Esophagus muscularis mucosa (tissue), 4 donors: ENCODE measurements at places on chromosomes 2 and 18. TPM values are rescaled to one million over a fixed set of nuclear protein-coding genes. Genes with fewer than 3 reads are reported as not detected.

Gene CCDC74A
- 8.5 TPM for total RNA-seq

Gene TEX44
- not detected for total RNA-seq

Gene RSAD2
- 7.0 TPM for total RNA-seq

Gene ERICH2
- not detected for total RNA-seq

Gene GALNT13
- total RNA-seq: 0.50 TPM

Gene BCL11A
- 4.5 TPM for total RNA-seq

Gene SERPINB12
- not detected for total RNA-seq

Gene DYNC2LI1
- 18.7 TPM for total RNA-seq

Gene SALL3
- not detected for total RNA-seq

DNA sequence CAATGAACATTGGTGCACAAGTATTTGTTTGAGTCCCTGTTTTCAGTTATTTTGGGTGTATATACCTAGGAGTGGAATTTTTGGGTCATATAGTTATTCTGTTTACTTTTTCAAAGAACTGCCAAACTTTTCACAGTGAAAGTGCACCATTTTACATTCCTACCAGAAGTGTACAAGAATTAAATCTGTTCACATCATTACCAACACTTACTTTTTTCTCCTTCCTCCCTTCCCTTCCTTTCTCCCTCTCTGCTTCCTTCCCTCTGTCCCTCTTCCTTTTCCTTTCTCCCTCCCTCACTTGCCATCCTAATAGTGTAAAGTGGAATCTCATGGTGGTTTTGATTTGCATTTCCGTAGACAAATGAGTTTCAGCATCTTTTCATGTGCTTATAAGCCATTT, 11.9 kb downstream of the ADNP2 start:
- no peak overlapping the region for H3K27ac ChIP-seq
- H3K4me1 ChIP-seq: no peaks in the 10 kb centered on the region
- peaks cover 31% of the 10 kb centered on the region for H3K36me3 ChIP-seq
- no peak overlapping the region for H3K4me3 ChIP-seq
- no peaks in the 10 kb centered on the region for H3K27me3 ChIP-seq

DNA sequence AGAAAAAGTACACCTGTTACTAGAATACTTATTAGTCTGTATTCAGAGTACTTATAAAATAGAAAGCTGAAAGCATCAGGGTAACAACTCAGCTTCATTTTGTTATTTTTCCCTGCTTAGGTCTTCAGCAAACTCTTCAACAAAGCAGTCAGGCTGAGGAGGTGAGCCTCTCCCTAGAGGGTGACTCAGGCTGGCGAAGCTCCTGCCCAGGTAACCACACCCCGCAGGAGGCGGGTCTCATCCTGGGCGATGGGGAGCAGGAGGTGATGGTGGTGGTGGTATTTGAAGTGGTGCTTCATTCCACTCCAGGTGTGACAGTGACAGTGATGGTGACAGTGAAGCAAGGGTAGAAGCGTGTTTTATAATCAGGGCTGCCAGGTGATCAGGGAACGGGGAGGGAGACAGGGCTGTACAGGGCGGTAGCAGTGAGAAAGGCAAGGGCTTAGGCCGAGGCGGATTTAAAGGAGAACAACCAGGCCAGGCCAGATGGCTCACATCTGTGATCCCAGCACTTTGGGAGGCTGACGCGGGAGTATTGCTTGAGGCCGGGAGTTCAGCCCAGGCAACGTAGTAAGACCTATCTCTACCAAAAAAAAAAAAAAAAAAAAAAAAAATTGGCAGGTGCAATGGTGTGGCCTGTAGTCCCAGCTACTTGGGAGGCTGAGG, 127.1 kb downstream of the SOCS6 start:
- H3K27me3 ChIP-seq: no peaks in the 10 kb centered on the region
- no peak for DNase-seq
- no peak overlapping the region for H3K27ac ChIP-seq
- no peaks in the 10 kb centered on the region for H3K36me3 ChIP-seq
- H3K4me3 ChIP-seq: no peak overlapping the region

DNA sequence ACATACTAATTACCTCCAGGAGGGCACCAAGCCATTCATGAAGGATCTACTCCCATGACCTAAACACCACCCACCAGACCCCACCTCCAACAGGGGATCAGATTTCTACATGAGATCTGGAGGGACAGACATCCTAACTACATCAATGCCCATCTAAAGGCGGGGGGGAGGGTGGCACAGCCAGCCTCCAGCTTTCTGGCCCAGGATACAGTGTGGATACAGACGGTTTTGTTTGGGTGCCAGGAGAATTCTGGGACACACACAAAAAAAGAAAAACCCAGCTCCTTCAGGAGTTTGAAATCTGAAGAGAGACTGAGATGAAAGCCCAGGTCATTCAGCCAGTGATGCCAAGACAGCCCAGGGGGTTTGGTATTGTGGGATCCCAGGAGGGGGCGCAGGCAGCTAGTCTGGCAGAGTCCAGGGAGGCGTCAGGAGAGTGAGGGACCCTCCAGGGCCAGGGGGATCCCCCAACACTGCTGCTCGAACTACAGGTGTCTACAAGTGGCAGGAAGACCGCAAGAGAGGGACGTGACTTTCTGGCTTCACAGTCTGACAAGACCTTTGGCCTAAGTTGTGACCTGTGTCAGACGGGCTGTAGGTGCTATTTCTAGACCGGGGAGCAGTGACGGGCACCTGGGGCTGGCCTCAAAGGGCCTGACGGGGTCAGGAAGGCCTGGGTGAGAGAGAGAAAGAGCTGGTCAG, 62.1 kb downstream of the NDUFA10 start:
- H3K4me3 ChIP-seq: no peak overlapping the region
- H3K27me3 ChIP-seq: no peaks in the 10 kb centered on the region
- peaks cover 42% of the 10 kb centered on the region for H3K36me3 ChIP-seq
- peaks cover 37% of the 10 kb centered on the region for H3K4me1 ChIP-seq
- H3K27ac ChIP-seq: no peak overlapping the region

GRCh38 chr2:222780051-222780450, 80.8 kb upstream of the ACSL3 start:
- no peak overlapping the region for H3K27ac ChIP-seq
- no peaks in the 10 kb centered on the region for H3K4me1 ChIP-seq
- peak; percentile 21 for DNase-seq
- H3K36me3 ChIP-seq: no peaks in the 10 kb centered on the region

- no peaks in the 10 kb centered on the region for H3K36me3 ChIP-seq
- no peak for DNase-seq
- no peaks in the 10 kb centered on the region for H3K27me3 ChIP-seq
- H3K27ac ChIP-seq: no peak overlapping the region
Observed at GRCh38 chr2:62698653-62699052, 6.9 kb upstream of the EHBP1 start.

GRCh38 chr2:147546109-147546508, 298.7 kb upstream of the ACVR2A start:
- no peaks in the 10 kb centered on the region for H3K36me3 ChIP-seq
- no peak for DNase-seq
- peaks cover 25% of the 10 kb centered on the region for H3K4me1 ChIP-seq
- no peaks in the 10 kb centered on the region for H3K27me3 ChIP-seq
- no peak overlapping the region for H3K4me3 ChIP-seq

GRCh38 chr2:182666674-182667314, 49.3 kb upstream of the DNAJC10 start:
- no peak for DNase-seq
- no peaks in the 10 kb centered on the region for H3K27me3 ChIP-seq

DNA sequence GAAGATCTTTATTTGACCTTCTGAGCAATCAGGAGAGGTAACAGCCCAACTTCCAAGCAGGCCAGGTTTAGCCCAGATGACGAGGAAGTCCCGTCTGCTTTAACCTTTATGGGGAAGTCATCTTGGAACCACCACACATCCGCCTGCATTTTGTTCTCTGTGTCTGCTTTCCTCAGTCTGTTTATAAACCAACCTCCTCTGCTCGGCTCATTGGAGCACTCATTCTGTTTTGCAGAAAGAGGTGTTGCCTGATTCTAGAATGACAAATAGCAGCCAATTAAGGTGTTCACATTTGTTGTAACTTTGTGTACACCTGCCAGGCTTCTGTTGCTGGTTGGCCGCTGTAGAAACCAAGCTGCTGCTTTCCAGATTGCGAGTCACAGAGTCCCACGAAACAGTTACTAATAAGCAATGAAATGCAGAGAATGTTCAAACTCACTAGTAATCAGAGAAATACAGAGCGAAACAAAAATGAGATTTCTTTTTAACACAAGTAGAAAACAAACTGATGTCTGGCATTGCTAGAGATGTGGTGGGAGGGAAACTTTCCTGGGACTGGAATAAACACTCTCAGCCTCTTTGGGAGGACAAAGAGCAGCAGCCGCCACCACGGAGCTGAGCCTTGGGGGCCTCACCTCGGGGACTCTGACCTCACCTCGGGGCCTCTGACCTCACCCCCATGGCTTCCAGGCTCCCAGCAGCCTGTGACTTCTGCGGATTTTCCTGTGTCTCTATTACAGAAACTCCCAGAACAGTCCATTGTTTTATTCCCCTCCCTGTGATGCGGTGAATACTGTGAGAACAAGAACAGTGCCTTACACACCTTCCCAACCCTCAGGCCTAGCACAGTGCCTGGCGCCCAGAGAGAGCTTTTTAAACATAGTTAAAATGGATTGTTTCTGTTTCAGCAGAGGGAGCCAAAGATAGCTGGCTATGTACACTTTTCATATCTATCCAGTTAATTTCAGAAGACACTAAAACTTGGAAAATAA, 64.0 kb downstream of the MBP start:
- H3K36me3 ChIP-seq: peaks cover 12% of the 10 kb centered on the region
- no peaks in the 10 kb centered on the region for H3K27me3 ChIP-seq
- peak overlapping the region; percentile 80 for H3K27ac ChIP-seq
- DNase-seq: no peak

- H3K4me1 ChIP-seq: no peaks in the 10 kb centered on the region
- no peak overlapping the region for H3K27ac ChIP-seq
- H3K36me3 ChIP-seq: peaks cover 31% of the 10 kb centered on the region
- H3K27me3 ChIP-seq: no peaks in the 10 kb centered on the region
- no peak overlapping the region for H3K4me3 ChIP-seq
Observed at GRCh38 chr18:13003466-13003896, 12.3 kb downstream of the CEP192 start.

DNA sequence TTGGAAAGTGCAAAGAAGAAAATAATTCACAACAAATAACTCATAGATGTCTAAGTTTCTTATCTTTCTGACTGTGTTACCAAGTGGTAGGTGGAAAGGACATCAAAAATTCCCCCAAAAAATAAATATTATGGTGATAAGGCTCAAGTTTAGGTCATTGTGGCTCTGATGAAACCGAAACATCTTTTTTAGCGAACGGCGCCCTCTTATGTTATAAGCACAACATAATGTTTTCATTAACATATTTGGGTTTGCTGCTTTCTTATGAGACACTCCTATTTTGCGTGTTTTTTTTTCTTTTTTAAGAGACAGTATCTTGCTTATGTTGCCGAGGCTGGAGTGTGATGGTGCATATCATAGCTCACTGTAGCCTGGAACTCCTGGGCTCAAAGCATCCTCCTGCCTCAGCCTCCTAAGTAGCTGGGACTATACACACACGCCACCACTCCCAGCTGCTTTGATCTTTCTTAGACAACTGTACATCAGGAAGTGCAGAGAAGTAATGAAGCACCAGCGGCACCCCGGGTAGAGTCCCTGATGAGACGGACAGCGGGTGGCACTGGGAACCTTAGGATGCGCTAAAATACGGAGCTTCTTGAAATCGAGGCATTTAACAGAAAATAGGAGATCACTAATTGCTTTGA, 38.5 kb upstream of the SLC35G4 start:
- H3K4me3 ChIP-seq: no peak overlapping the region
- no peaks in the 10 kb centered on the region for H3K4me1 ChIP-seq
- H3K27ac ChIP-seq: no peak overlapping the region
- H3K36me3 ChIP-seq: no peaks in the 10 kb centered on the region
- DNase-seq: no peak

DNA sequence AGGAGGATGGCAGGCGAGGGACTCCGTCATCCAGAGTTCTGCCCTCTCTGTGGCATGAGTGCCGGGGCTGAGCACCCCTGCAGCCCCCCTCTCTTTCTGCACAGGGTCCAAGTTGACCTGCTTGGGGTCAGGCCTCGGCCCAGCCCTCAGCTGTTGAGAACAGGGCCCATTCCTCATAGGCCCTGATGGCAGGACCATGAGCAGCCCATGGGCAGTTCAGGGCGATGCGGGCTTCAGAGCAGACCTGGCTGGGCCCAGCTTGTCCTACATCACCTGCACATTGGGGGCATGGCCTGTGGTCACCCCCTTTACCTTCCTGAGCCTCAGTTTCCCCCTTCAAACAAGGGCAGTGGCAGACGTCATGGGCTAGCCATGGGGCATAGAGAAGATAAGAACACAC, 238.1 kb downstream of the SEPTIN10 start:
- no peak overlapping the region for H3K4me3 ChIP-seq
- H3K27ac ChIP-seq: no peak overlapping the region
- DNase-seq: no peak

DNA sequence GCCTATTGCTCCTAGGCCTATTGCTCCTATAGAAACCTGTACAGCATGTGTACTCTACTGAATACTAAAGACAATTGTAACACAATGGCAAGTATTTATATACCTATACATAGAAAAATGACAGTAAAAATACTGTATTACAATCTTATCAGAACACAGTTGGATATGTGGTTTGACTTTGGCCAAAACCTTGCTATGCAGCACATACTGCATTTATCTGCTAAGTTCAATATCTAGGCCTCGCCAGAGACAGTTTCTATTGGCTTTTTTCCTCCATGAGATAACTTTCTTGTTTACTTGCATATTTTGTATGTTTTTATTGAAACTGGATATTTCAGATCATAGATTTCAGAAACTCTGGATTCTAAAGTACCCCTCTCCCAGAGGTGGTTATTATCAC, 19.3 kb upstream of the TMEM87B start:
- no peaks in the 10 kb centered on the region for H3K36me3 ChIP-seq
- H3K4me1 ChIP-seq: peaks cover 7% of the 10 kb centered on the region
- no peak for DNase-seq
- no peak overlapping the region for H3K27ac ChIP-seq
- H3K27me3 ChIP-seq: no peaks in the 10 kb centered on the region

GRCh38 chr2:206987810-206988209, 48.5 kb downstream of the CPO start:
- H3K27ac ChIP-seq: no peak overlapping the region
- H3K27me3 ChIP-seq: no peaks in the 10 kb centered on the region
- no peak overlapping the region for H3K4me3 ChIP-seq
- no peak for DNase-seq
- H3K4me1 ChIP-seq: peaks cover 24% of the 10 kb centered on the region

- no peaks in the 10 kb centered on the region for H3K4me1 ChIP-seq
- DNase-seq: no peak
- no peak overlapping the region for H3K4me3 ChIP-seq
- H3K27ac ChIP-seq: no peak overlapping the region
- H3K27me3 ChIP-seq: no peaks in the 10 kb centered on the region
Observed at GRCh38 chr2:143856978-143857377, 662.9 kb downstream of the ZEB2 start.

- DNase-seq: peak; percentile 92
- no peaks in the 10 kb centered on the region for H3K27me3 ChIP-seq
- no peak overlapping the region for H3K4me3 ChIP-seq
- no peaks in the 10 kb centered on the region for H3K36me3 ChIP-seq
- no peak overlapping the region for H3K27ac ChIP-seq
Observed at GRCh38 chr18:48475635-48476549, 62.9 kb upstream of the CTIF start.

GRCh38 chr2:149363958-149364357, 33.6 kb downstream of the LYPD6 start:
- H3K27me3 ChIP-seq: no peaks in the 10 kb centered on the region
- H3K27ac ChIP-seq: no peak overlapping the region
- no peaks in the 10 kb centered on the region for H3K36me3 ChIP-seq
- no peak for DNase-seq
- H3K4me1 ChIP-seq: no peaks in the 10 kb centered on the region

GRCh38 chr18:77151033-77151771, 18.6 kb upstream of the MBP start:
- DNase-seq: no peak
- H3K4me3 ChIP-seq: no peak overlapping the region
- no peaks in the 10 kb centered on the region for H3K27me3 ChIP-seq
